Gastroesophageal sphincter (tissue), 4 donors: ENCODE measurements at places on chromosomes 16 and 17. TPM values are rescaled to one million over a fixed set of nuclear protein-coding genes. Genes with fewer than 3 reads are reported as not detected.
A peak's percentile ranks its signal among the peaks of the same experiment; 100 is the strongest.

GRCh38 chr17:78524870-78525510, 52.2 kb downstream of the DNAH17 start:
- ATAC-seq = no peak
- no peak overlapping the region for H3K4me3 ChIP-seq
- no peaks in the 10 kb centered on the region for H3K27me3 ChIP-seq
- H3K36me3 ChIP-seq = no peaks in the 10 kb centered on the region
- no peaks in the 10 kb centered on the region for H3K4me1 ChIP-seq

DNA sequence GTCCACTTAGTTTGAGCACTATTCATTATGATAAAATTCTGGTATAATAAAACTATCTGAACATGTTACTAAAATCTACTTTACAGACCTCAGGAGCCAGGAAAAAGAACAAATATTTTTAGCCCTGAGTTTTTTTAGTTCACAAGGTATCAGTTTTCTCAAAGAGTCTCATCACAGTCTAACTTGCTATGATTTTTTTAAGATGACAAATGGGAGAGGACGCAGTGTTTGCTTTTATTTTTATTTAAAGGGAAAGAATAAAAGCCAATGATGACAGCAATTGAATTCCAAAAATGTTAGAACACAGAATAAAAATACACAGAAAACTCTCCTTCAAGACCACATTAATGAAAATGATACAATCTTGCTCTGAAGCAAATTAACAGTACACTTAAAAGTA, 7.4 kb downstream of the MED13 start:
- ATAC-seq = no peak
- no peak overlapping the region for H3K4me3 ChIP-seq
- H3K4me1 ChIP-seq = peaks cover 98% of the 10 kb centered on the region
- no peaks in the 10 kb centered on the region for H3K36me3 ChIP-seq
- H3K27ac ChIP-seq = no peak overlapping the region

DNA sequence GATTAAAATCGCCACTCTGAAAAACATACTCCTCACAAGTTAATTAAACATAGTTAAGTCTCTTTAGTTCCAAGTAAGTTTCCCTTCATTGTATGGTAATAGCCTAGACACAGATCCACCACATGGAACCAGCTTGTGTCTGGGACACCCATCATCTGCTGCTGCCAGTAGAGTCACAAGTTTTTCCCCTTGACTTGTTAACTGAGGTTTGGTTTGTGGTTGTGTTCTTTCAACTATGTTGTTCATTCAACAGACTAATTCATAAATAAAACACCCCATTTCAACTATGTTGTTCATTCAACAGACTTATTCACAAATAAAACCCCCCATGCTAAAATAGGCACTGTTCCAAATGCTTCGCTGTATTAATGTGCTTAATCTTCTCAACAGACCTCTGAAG, 24.4 kb downstream of the YWHAE start:
- ATAC-seq = no peak
- no peak overlapping the region for H3K4me3 ChIP-seq
- H3K4me1 ChIP-seq = peaks cover 74% of the 10 kb centered on the region
- peak overlapping the region; percentile 67 for H3K27ac ChIP-seq

GRCh38 chr17:10046786-10047785, 142.0 kb upstream of the RCVRN start:
- peak overlapping the region; percentile 78 for H3K27ac ChIP-seq
- H3K4me3 ChIP-seq = no peak overlapping the region
- ATAC-seq = no peak

DNA sequence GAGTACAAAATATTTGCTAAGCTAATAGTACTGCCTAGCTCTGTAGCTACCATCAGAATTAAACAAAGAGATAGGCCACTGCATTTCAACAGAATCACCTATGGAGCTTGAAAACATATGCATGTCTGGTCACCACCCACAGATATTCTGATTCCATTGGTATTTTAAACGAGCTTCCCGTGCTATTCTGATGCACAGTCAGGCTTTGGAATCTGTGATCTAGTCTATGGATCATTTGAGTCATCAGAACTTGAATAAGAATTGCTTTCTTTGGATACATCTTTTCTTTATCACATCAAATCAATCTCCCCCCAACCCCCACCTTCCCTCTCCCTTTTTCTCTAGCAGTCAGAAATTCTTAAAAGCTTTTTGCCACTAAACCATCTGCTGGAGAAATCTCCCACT, 124.7 kb downstream of the NPIPB5 start:
- no peaks in the 10 kb centered on the region for H3K36me3 ChIP-seq
- H3K4me1 ChIP-seq = no peaks in the 10 kb centered on the region
- H3K27ac ChIP-seq = no peak overlapping the region
- H3K27me3 ChIP-seq = peaks cover 13% of the 10 kb centered on the region
- ATAC-seq = no peak

The ITGA2B gene
- 1.2 TPM for total RNA-seq
